ENCODE measurements at places on chromosomes 1 and 21.

- no peak for DNase-seq
These were observed 355.8 kb upstream of the LYPLAL1 start for GRCh38 chr1:218817691-218818465.

GRCh38 chr1:58785442-58786058 is 1.7 kb upstream of the JUN start:
- DNase-seq: no peak

- no peak for DNase-seq
These were observed 188.6 kb upstream of the VAMP3 start for GRCh38 chr1:7582460-7582972.

DNA sequence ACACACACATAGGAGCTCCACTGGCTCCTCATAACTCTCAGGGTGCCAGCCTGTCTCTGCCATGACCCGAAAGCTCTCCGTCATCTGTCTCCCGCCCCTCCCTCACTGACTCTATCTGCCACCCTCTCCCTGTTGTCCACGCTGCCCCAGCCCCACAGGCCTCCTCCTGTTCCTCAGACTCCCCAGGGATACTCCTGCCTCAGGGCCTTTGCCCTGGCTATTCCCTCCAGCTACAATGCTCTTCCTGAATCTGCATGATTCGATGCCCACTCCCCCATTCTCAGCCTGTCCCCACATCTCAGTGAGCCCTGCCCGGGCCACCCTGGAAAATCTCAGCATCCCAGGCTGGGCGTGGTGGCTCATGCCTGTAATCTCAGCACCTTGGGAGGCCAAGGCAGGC is 24.6 kb upstream of the DNAJC11 start:
- DNase-seq: no peak

- DNase-seq: no peak
These were observed 61.8 kb downstream of the RGS13 start for GRCh38 chr1:192697771-192698170.

- no peak for DNase-seq
These were observed 85.5 kb downstream of the ADAMTS1 start for GRCh38 chr21:26759731-26760130.

DNA sequence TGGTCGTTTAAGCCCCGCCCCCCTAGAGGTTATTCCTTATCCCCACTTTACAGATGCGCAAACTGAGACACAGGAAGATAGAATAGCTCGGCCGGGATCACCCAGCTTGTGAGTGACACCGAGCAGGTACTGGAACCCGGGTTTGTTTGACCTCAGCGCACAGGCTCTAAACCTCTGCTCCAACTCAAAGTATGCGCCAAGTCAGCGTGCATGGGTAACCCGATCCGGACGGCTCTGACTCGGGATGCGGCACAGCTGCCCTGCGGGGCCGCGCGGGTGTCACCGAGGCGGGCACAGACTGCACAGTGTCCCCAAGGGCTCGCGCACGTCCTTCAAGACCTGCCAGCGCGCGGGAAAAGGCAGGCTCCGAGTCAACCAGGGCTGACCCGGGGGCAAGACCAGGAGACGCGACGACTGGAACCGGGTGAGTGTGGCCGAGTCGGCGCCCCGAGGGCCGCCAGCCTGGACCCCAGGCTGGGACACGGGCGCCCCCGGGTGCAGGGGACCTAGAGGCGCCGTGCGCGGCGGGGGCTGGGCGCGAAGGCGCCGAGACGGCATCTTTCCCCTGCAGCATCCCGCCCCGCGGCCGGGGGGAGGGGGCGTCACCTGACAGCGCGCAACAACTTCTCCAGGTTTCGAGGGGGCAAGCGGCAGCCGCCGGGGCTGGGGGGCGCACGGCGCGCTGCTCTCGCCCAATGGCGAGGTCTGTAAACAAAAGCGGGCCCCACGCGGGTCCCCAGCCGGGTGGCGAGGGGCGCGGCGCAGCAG is 101.9 kb upstream of the SOD1 start:
- no peak for DNase-seq

DNA sequence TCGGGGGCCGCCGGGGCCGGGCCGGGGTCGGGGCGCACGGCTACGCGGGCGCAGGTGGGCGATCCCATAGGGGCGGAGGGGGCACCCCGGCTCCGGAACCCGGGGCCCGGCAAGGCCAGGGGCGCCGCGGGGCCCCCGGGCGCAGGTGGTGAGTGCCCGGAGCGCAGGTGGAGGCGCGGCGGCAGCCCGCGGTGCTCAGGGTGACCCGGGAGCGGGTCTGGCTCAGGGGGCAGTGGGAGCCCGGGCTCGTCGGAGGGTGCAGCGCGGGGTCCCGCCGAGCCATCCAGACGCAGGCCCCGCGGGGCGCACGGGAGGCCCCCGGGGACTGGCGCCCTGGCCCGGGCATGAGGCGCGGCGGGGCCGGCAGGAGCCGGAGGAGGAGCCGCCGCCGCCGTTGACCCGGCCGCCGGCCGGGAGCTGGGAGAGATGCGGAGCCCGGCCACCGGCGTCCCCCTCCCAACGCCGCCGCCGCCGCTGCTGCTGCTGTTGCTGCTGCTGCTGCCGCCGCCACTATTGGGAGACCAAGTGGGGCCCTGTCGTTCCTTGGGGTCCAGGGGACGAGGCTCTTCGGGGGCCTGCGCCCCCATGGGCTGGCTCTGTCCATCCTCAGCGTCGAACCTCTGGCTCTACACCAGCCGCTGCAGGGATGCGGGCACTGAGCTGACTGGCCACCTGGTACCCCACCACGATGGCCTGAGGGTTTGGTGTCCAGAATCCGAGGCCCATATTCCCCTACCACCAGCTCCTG is 489 bp downstream of the CELSR2 start:
- DNase-seq: no peak

DNA sequence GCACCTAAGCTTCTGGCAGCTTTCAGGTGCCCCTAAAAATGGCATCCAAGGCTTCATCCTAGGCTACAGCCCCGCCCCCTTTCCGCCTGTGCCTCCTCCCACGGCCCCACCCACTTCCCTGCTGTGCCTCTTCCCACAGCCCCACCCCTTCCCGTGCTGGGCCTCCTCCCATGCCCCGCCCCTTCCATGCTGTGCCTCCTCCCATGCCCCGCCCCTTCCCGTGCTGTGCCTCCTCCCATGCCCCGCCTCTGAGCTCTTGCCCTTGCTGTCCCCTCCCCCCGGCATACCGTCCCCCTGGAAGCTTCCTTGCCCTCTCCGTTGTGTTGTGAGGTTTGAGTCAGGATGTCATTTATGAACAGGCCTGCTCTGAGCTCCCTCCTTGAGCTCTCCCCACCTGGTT is 228.5 kb upstream of the AJAP1 start:
- no peak for DNase-seq

DNA sequence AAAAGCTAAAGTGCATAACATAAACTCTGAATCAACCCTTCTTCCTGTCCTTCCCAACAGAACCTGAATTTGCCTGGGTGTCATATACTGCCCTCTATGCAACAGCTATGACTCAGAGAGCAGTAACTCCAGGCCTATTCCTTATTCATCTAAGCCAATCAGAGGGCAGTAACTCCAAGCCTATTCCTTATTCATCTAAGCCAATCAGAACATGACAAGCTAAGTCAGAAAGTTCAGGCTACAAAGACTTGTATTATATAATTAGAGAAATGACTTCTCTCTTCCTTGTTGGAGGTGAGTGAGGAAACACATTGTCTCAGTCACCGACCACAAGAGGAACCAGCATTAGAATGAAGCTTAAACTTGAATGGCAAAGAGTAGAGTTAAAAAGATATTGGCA is 26.2 kb upstream of the TADA1 start:
- no peak for DNase-seq

- no peak for DNase-seq
These were observed 1082.4 kb upstream of the B3GALT2 start for GRCh38 chr1:194268839-194269238.

DNA sequence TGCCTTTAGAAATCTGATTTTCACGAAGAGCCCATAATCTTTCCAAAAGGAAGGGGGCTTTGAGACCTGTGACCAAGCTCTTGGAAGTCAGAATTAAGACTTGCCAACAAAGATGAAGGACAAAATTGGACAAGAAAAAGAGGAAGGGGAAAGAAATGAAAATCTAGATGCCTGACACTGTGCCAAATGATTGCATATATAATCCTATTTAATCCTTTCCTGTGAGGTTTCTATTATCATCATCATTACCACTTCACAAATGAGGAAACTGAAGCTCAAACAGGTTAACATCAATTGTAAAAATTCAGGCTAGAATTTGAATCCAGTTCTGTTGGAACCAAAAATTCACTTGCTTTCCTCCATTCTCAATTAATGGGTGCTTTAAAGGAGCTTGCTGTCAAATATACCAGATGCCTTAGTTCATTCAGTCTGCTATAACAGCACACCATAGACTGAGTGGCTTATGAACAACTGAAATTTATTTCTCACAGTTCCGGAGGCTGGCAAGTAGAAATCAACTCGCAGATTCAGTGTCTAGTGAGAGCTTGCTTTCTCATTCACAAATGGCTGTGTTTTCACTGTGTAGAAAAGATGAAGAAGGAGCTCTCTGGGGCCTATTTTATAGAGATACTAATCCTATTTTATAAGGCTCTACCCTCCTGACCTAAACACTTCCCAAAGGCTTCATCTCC is 197.5 kb upstream of the ST6GALNAC5 start:
- no peak for DNase-seq

DNA sequence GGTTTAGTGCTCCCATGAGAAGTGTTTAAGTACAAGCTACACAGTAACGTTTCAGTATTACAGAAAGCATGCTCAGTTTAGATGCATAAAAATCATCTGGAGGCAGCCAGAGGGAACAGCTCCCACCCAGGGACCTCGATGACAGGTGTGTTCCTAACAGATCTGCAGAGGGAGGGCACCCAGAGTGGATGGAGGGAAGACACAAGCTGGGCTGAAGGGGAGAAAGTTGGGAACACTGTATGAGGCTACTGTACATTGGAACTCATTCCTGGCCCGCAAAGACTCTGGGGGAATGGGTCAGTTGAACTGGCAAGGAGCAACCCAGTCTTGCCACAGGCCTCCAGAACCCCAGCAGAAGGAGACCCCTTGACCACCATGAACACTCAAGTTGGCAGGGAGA is 52.4 kb downstream of the ZP4 start:
- DNase-seq: no peak

GRCh38 chr1:230291731-230292620 is 134.2 kb downstream of the PGBD5 start:
- DNase-seq: no peak

- DNase-seq: no peak
These were observed 439.5 kb upstream of the LRRC7 start for GRCh38 chr1:69128204-69128603.

- no peak for DNase-seq
These were observed 3.5 kb downstream of the SH3BGRL3 start for GRCh38 chr1:26283279-26283853.

GRCh38 chr1:119467857-119468668 is 38.9 kb upstream of the HSD3B1 start:
- no peak for DNase-seq

DNA sequence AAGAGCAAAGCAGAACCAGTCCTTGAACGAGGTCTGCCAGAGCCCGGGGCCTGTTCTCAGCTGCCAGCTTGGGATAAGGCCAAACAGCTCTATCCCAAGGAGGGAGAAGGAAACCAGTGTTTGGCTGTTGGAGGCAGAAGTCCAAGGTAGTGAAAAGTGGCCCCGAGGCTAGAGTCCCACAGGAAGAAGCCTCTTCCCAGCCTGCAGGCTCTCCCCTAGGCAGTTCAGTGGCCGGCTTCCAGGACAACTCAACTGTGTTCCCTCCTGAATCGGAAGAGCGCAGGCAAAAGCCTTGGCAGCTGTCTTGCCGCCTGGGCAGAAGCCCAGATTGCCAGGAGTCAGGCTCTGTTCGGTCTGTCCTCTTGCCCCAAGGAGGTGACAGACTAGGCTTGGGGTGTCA is 19.3 kb downstream of the QSOX1 start:
- no peak for DNase-seq

GRCh38 chr1:41523949-41524675 is 39.6 kb upstream of the EDN2 start:
- DNase-seq: no peak

- no peak for DNase-seq
These were observed 109.9 kb downstream of the CASZ1 start for GRCh38 chr1:10686404-10687040.

- DNase-seq: no peak
These were observed 149.2 kb downstream of the BEND5 start for GRCh38 chr1:48627486-48627885.

GRCh38 chr21:38802050-38803026 is 3.4 kb upstream of the ETS2 start:
- no peak for DNase-seq

- no peak for DNase-seq
These were observed 24.7 kb upstream of the CNN3 start for GRCh38 chr1:94951509-94952208.

DNA sequence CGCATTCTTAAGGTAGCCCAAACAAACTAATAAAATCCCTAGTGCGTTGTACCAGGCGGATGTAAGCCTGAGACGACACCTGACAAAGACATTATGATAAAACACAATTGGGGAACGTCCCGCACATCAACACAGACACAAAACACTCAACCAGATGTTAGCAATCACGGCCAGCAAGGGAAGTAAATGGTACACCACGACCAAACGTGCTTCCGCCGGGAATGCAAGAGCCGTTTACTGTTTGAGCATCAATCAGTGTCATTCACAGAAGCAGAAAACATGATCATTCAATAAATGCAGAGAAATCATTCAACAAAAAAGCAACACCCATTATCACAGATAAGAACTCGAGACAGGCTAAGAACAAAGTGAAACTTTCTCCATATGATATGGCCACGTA is 49.4 kb upstream of the COL18A1 start:
- DNase-seq: no peak

- no peak for DNase-seq
These were observed 13.4 kb downstream of the ELOA start for GRCh38 chr1:23756676-23757075.

- DNase-seq: no peak
These were observed 24.9 kb downstream of the KLHDC7A start for GRCh38 chr1:18505666-18506065.

DNA sequence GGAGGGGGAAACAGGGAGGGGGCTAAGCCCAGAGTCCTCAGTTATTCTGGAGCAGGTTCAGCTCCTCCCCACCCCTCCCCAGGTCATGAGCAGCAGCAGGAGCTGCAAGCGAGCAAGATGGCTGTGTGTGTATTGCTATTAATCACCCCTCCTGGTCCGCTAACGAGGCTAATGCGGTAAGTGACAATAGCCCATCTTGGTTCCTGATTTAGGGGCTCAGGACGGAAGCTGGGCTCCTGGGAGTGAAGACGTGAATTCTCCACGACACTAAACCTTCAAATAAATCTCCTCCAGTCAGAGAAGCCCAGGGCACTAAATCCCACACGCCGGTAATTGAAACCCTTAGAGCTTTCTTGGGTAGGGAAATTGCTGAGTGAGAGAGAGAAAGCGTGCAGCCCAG is 76.1 kb downstream of the TMEM53 start:
- DNase-seq: no peak

- DNase-seq: no peak
These were observed 18.2 kb downstream of the RHBG start for GRCh38 chr1:156386949-156387869.

- no peak for DNase-seq
These were observed 7.4 kb downstream of the POFUT2 start for GRCh38 chr21:45280178-45280821.

GRCh38 chr1:19205403-19205802 is 4.7 kb downstream of the UBR4 start:
- DNase-seq: no peak

GRCh38 chr1:109252893-109253802 is 3.8 kb downstream of the CELSR2 start:
- DNase-seq: no peak

GRCh38 chr21:32134441-32135130 is 144.3 kb downstream of the MIS18A start:
- no peak for DNase-seq
